ENCODE measurements at places on chromosomes 5 and 9.

- DNase-seq = no peak
Measured at GRCh38 chr5:42668254-42668653, 88.4 kb upstream of the CCDC152 start.

GRCh38 chr9:2837915-2838314 is 6.0 kb downstream of the PUM3 start:
- peak; percentile 16 for DNase-seq

DNA sequence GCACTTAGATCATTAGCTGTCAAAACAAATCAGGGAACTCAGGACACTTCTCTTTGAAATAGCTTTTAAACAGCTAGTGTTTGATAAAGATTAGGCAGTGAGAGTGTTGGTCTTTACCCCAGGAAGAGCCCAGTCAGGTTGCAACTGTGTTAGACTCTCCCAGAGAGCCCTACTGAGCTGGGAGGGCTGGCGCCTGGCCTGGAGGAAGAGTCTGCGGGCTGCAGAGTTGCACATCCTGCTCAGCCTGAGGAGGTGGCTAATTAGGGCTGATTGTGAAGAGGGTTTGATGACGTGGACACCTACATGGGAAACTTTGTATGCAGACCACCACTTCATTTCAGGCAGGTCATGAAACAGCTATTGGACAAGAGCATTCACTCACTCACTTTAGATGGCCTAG is 112.0 kb downstream of the TMEM174 start:
- no peak for DNase-seq

GRCh38 chr5:111603446-111603827 is 91.1 kb upstream of the STARD4 start:
- DNase-seq = no peak

DNA sequence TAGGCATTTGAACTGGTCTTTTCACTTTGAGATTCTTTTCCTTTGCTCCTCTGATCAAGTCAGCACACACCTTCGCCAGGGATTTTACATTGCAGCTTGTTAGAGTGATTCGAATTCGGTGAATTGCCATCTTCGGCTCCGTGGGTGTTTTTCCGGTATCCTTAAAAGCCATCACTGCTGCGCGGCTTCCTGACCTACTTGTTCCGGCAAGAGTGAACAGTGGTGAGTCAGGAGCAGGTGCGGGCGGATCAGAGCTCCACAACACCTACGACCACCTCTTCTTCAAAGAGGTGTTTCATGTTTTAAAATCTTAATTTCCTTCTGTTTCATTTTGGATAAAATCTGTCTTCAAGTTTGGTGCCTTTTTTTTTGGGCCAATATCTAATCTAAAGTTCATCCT is 134.6 kb downstream of the TMC1 start:
- DNase-seq = no peak

- DNase-seq = no peak
Measured at GRCh38 chr5:123142206-123142915, 53.3 kb downstream of the PRDM6 start.

- DNase-seq = no peak
Measured at GRCh38 chr9:68427216-68427977, 71.0 kb downstream of the PGM5 start.

- peak; percentile 87 for DNase-seq
Measured at GRCh38 chr9:72577212-72577753, 55.9 kb downstream of the TMC1 start.

DNA sequence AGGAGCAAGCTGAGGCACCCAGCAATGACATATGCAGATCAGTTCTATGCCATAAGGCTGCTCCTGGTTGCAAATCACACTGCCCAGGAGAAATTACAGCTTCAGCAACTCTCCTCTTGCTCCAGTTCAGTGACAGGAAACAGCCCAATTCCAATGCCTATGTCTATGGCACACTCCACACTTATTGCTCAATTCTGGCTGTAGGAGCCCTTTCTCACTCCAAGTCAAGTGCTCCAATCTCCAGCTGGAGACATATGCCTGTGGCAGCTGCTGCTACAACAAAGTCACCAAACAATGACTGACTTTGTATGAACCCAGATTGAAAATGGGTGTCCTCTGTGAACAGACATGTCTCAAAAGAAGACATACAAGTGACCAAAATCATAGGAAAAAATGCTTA is 31.8 kb upstream of the PLCXD3 start:
- DNase-seq = no peak

GRCh38 chr5:2651116-2651515 is 100.4 kb downstream of the IRX2 start:
- DNase-seq = no peak

GRCh38 chr9:90100014-90100413 is 495.2 kb downstream of the GADD45G start:
- no peak for DNase-seq

DNA sequence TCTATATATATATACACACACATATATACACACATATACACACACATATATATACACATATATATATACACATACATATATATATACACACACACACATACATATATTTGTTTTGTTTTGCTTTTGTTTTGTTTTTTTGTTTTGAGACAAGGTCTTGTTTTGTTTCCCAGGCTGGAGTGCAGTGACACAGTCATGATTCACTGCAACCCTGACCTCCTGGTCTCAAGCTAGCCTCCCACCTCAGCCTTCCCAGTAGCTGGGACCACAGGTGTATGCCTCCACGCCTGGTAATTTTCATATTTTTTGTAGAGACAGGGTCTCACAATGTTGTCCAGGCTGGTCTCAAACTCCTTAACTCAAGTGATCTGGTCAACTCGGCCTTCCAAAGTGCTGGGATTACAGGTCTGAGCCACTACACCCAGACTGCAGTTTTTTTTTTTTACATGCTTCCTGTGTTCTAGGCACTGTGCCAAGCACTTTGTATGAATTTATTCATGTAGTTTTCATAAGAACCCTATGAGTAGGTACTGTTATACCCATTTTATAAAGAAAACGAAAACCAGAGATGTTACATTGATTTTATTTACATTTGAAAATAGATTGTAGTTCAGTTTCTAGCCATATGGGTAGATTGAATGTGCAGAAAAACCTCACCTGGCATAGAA is 120.7 kb downstream of the PBX3 start:
- peak; percentile 68 for DNase-seq

DNA sequence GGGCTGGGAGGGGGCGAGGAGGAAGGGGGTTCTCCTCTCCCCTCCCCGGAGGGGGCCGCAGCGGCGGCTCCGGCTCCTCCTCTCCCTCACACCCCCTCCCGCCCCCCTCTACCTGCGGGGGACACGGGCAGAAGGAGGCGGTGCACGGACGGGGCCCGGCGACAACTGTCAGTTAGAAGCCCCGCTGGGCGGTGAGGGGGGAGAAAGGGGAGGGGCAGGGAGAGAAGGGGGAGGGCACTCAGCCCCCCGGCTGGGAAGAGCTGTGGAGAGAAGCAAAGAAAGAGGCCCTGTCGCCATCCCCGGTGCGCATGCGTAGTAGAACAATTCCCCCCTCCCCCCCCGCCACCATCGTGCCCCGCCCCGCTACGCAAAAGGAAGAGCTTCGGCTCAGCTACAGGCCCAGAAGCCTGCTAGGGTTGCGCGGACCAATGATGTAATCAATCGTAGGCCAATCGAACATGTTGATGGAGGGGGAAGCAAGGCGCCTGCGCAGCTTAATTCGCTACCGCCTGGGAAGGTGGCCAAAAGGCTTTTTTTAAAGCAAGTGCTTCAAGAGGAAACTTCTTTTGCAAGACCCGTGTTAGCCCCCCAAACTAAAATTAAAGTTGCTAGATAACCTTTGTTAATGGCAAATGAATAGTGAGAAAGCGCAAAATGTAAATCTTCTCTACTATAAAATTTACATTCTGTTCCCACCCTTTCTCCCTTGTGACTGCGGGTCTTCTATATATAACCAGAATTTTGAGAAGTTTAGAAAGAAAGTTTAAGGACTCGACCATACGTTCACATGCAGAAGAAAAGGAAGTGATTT is 7.0 kb downstream of the RANBP6 start:
- peak; percentile 97 for DNase-seq

DNA sequence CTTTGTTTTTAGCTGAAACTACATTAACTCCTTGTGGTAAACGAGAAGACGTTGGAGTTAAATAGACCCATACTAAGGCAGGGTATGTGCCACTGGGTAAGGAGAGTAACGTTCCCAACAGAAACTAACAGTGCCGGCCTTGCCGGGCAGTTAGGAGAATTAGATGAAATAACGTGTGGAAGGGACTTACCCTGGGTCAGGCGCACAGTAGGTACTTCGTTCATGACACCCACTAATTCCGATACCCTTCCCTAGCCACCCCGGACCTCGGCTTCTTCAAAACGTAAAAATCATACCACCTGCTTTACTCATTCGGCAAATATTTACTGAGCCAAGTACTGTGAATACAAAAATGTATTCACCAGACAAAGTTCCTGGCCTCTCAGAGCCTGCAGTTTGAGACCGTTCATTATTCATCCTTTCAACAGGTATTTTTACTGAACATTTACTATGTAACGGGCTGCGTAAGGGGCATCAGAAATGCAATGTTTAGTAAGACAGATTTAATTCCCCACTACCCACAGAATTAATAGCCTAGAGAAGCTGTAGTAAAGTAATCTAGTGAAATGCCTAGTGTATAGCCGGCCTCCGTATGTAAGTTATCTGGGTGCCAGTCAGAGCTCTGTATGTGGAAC is 3.2 kb upstream of the SMIM23 start:
- DNase-seq = no peak

DNA sequence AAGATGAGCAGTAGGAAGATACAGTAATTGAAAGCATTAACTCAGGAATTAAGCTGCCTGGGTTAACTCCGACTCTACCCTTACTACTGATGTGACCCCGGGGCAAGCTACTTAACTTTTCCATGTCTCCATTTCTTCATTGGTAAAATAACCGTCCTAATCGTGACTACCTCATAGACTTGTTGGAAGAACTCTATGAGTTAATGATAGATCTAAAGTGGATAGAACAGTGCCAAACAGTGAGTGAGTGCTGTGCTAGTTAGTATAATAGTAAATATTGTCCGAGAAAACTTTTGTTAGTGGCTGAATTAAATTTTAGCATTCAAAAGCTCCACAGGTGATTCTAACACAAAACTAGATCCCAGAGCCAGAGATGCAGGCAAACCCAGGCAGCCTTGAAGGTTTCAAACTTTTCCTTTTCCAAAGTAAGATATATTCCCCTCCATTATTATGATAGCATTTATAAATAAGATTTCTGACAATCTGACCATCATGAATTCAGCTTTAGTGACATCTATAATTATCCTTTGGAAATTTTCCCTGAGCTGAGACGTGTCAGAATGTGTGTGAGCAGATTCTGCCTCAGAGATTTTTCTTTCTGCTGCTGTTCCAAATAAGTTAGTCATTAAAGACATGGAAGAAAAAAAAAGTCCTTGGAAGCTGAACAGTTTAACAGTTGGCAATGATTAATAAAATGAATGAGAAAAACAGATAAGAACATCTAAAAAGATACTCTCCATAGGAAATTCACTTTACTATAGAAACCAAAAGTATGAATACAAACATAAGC is 369.5 kb downstream of the PRELID2 start:
- DNase-seq = no peak

DNA sequence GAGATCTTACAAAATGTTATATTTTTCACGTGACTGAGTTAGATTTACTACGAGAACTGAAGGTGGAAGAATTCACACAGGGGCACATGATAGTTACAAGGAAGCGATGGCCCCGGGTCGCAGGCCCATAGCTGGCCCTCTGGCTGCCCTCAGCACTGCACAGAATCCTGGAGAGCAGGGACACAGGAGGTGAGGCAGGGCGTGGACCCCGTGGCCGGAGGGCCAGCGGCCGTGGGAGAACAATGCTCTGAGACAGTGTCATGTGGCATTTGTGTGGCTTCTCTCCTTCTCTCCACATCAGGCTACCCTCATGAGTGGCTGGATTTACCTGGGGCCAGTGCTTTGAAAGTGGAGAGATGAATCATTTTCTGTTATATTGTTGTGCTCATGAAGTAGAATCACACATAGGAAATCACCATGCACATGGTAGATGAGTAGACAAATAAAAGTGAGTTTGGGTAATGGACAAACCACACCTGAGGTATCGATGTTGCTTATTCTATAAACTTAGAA is 89.5 kb downstream of the ICE1 start:
- DNase-seq = no peak

DNA sequence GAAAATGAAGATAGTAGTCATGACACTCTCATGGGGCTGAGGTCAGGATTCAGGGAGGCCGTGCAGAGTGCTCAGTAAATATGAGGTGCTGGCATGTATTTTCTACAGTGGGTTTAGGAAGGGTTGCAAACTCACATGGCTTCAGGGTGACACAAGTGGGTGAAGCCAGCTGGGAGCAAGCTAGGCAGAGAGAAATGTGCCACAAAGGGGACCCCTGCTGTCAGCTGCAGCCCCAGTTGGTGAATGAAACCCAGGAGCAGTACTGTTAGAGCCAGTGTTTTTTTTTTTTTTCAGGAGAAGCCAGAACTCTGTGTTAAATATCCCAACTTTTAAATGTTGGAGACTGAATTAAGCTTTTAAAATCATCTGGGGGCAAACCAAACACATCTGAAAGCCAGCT is 75.3 kb downstream of the INSYN2B start:
- no peak for DNase-seq

DNA sequence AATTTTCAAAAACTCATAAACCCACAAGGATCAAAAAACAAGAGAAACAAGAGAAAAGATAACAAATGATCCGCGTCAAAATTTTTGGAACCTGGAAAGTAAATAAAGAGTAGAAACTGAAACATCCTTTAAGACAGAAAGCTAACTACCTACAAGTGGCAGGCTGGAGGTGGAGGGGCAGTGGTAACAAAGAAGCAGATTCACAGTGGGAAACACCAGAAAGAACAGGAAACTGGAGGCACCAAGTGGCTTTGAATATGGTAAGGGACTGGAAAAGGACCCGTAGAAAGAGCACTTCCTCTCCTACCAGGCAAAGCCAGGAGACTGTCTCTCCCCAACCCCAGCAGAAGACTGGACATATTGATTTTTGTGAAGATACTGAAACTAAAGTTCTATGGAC is 100.6 kb upstream of the TARS1 start:
- DNase-seq = no peak

GRCh38 chr5:55418994-55419968 is 111.5 kb downstream of the MTREX start:
- no peak for DNase-seq

GRCh38 chr5:106401561-106401960 is 1269.2 kb downstream of the EFNA5 start:
- peak; percentile 46 for DNase-seq

DNA sequence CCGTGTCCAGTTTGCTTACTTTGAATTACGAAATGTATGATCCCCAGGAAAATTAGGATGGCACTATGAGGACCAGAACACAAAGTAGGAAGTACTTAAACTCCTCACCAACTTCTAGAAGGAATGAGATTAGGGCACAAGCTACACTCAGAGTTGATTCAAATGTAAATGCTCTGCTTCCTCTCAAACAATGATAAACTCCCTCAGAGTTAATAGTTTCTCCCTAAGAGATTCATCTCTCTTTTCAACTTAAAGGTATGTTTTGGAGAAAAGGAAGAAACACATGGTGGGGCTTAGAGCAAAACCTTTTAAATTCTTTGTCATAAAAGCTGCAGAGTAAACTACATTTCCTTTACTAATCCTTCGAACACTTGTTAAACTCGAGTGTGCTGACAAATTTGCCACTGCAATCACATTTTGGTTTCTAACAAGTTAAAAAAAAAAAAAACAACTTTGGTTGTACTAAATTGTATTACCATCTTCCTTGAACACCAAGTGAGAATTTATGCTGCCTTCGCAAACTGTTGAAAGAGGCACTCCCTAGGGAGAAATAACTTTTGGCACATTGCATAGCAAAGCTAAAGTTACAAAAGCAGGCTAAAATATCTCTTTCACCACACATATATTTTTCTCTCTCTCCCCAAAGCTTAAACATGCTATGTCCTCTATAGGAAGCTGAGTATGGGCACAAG is 66.6 kb downstream of the DENND1A start:
- no peak for DNase-seq

GRCh38 chr5:6496207-6496584 is 47.5 kb downstream of the UBE2QL1 start:
- no peak for DNase-seq
